Fibroblast of villous mesenchyme (primary cell): ENCODE measurements at places on chromosomes 11 and 22. TPM values are rescaled to one million over a fixed set of nuclear protein-coding genes. Genes with fewer than 3 reads are reported as not detected.
A peak's percentile ranks its signal among the peaks of the same experiment; 100 is the strongest.

- DNase-seq, result peak; percentile 53
Measured at GRCh38 chr11:103202048-103202651, 92.9 kb downstream of the DYNC2H1 start.

The SYNGR1 gene
- total RNA-seq, result 8.6 and 12.2 TPM in 2 replicates

The CNGA4 gene
- total RNA-seq, result under 0.01 and 0.43 TPM in 2 replicates

The EIF1AD gene
- total RNA-seq, result 34.8 and 35.4 TPM in 2 replicates

The AMOTL1 gene
- 25.9 and 27.7 TPM in 2 replicates for total RNA-seq

GRCh38 chr11:45209891-45210699 lies 63.7 kb downstream of the PRDM11 start:
- peak; percentile 58 for DNase-seq

- peak; percentile 94 for DNase-seq
Measured at GRCh38 chr11:35190804-35191348, 51.9 kb downstream of the CD44 start.
